ENCODE measurements at places on chromosomes 11 and 22.

DNA sequence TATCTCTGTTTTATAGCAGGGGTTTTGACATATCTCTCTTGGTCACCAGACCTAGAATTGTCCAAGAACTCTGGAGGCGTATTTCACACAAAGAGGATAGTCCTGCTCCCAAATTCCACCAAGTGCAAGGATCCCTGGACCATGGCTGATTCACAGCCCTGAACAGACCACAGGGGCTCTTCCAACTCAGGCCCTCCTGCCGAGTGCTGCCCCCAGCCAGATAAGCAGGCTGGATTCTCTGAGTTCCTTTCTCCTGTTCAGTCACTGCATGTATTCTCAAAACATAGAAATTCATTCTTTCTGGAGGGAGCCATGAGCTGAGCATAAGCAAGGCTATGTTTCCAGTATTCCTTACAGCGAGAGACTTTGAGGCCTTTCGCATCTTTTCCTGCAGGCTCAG, 13.4 kb upstream of the PLEKHB1 start:
- DNase-seq = no peak

DNA sequence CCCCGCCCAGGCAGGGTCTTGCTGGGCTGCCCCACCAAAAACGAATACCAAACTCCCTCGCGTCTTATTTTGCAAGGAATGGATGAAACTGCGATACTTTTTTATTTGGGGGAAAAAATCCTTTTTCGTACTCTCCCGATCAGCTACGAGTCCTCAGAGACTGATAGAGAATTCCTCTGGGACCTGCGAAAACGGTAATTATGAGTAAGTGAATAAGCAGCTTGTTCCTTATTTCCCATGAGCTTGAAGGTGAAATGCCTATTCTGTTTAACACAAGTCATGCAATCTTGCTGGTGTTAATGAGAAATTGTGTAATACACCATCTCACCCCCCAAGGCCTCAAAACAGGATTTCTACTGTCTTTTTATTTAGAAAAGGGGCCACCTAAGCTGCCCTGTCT, 5.5 kb downstream of the GRK3 start:
- DNase-seq = no peak

DNA sequence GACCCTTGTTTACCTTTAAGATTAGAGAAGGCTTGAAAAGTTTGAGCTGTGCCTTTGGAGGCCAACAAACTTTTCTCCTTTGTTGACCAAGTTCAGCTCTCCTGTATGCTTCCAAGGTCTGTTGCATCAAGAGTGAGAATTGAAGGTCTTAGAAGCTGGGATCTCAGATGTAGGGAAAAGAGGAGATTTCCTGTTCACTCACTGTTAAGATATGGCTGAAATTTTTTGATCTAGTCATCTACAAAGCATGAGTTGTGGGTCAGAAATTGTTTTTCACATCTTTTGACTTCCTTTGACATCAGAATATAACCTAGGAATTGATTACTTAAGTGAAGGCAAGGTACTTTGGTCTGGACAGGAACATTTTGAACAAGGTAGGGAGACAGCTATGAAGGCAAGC, 12.1 kb downstream of the OR51B4 start:
- no peak for DNase-seq

GRCh38 chr11:11451501-11452005, 98.5 kb upstream of the CSNK2A3 start:
- DNase-seq = no peak

Data from SHP77 treated with DMSO at 0.1 percent for 48 hours (cell line).